ENCODE measurements at places on chromosomes 5 and 9.

GRCh38 chr9:80144856-80145255, 573.1 kb downstream of the TLE4 start:
- DNase-seq = no peak

DNA sequence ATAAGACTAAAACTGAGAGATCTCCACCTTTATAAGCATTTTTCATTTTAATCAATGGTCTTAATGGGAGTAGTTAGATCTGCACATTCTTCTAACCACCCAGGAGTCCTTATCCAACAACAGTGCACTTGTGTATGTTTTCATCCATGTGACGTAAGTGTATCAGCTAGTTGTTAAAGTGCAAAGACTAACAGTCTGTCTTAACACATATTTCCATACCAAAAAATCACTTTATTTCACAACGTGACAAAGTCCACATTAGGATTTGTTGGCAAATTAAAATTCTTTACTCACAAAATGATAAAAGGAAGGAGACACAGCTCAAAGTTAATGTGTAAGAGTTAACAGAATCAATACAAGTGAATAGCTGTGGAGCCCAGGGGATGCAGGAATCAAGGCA, 1.9 kb upstream of the SMC2 start:
- DNase-seq = no peak

GRCh38 chr5:177309351-177310191, 2.1 kb downstream of the MXD3 start:
- DNase-seq = peak; percentile 81

- DNase-seq = no peak
Measured at GRCh38 chr5:127367029-127367428, 76.4 kb downstream of the MEGF10 start.

DNA sequence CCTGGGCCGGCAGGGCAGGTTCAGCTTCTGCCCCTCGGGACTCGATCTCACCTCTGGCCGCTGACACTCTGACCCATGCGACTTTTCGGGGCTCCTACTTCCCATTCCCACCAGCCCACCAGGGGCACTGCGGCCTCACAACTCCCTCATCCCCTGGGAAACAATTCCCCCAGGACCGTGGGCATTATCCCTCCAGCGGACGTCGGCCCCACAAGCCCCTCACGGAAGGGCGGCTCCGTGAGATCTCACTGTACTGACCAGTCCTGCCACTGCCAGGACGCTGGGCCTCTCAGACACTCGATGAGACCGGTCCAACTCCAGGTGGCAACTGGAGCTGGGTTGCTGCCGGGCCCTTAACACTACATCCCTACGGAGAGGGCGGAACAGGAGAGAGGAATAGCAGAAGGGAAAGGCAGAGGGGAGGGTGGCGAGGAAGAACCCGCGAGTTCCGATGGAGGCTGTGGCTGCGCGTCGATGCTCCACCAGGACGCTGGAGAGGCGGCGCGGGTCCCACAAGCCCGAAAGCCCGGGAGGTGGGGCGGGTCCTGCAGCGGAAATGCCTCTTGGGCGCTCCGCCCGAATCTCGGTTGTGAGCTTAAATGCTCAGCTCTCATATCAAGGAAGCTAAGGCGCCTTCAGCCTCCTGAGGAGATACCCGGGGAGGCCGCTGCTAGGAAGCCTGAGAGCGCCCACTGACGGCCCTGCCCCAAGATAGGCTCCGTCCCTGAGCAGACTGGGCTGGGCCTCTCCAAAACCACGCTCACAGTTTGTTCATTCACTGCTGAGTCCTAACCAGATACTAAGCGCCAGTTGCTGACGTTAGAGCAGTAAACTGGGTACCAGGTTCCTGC, 36.3 kb downstream of the VCP start:
- no peak for DNase-seq

- no peak for DNase-seq
Measured at GRCh38 chr5:169763376-169764017, 126.4 kb downstream of the DOCK2 start.

GRCh38 chr5:171920765-171921391, 85.6 kb downstream of the FBXW11 start:
- DNase-seq = no peak

DNA sequence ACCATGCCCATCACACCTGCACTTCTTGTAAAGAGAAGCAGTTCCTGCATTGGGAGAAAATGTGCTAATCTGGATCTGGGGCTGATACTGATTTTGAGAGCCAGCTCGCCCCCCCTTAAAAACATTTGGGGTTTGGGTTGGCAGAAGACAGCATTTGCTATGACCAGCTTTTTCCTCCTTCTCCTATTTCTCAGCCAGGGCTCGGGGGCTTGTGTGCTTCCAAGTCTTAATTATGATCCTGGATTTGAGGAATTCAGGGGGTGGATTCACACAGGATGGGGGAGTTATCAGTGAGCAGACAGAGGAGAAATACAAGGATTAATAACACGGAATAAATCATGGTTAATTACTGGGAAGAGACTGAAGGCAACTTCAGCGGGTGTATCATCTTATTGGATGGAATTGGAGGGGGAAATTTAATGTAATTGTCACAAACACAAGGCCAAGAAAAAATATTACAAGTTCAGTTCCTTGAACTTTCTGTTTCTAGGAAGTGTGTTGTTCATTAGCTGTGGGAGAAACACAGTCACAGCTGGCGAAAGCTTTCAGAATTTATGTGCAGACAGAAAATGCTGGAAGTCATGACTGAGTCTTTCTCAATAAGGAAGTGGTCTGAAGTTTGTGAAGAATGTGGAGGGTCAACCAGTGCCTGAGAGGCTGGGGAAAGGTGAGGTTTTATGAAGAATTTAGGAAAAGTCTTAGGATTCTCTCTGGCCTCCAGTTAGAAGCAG, 15.3 kb downstream of the C9orf152 start:
- DNase-seq = no peak

DNA sequence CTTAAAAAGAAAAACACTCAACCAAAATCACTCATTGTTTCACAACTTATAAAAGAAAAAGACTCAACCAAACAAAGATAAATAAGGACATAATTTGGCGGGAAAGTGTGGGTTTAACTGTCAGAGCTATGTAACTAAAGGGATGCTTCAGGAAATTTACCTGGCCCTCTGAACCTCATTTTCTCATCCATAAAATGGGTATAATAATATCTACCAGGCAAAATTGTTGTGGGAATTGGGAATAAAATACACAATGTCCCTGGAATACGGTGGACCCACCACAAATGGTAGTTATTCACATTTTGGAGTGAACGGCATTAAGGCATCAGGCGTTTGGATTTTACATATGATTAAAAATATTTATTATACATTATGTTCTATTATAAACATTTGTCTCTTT, 228.5 kb upstream of the ANKRD55 start:
- DNase-seq = no peak

DNA sequence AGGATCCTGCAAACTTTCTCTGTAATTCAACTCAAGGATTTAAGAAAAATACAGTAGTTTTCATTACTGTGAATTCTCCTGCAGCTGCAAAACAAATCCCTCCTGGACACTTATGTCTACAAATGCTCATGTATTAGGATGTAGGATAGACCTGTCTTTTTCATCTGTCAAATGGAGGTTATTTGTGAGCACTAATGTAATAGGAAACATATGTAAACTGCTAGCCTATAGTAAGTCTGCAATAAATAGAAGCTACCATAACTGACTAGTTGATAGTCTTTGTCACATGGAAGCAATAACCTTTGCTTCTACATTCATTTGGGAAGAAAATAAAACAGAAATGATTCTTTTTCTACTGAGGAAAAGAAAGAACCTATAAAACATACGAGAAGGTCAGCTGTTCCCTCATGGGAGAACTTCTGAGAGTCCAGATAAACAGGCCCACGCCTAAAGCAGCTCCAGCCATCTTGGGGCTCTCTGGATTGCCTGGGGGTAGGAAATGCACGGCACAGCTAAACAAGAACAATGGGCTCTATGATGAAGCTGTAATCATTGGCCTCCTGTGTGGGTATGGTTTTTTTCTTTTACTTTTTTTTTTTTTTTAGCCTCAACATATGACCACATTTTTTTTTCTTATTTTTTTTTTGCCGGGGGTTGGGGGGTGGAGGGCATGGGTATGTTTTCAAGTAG, 6.2 kb downstream of the KCNV2 start:
- DNase-seq = no peak

DNA sequence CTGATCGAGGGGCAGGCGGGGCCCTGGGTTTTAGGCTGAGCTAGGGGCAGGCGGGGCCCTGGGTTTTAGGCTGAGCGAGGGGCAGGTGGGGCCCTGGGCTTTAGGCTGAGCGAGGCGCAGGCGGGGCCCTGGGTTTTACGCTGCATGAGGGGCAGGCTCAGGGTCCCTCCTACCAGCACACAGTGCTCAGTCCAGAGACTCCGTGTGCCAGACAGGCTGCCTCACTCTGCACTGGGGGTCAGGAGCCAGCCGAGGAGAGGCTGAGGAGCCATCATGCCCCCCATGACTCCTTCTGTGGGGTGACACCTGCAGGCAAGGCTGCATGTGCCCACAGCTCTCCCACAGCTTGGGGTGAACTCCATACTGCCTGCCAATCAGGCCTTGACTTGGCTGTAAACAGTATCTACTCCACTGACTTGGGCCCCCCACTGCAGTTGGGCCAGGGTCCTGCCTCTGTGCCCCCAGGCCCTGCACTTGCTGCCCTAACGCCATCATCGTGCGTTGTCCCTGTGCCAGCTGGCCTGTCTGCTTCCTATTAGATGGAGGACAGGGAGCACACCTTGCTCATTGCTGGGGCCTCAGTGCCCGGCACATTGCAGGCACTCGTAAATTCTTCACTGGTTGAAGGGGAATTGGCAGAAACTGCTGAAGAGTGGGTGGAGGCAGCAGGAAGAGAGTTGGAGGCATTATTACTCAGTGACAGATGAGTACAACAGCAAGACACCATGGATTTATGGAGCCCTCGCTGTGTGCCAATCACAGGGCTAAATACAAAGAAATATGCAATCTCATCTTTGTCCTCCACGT, 78.6 kb downstream of the AMBP start:
- DNase-seq = no peak

- DNase-seq = no peak
Measured at GRCh38 chr5:80181618-80182211, 74.1 kb downstream of the SERINC5 start.

DNA sequence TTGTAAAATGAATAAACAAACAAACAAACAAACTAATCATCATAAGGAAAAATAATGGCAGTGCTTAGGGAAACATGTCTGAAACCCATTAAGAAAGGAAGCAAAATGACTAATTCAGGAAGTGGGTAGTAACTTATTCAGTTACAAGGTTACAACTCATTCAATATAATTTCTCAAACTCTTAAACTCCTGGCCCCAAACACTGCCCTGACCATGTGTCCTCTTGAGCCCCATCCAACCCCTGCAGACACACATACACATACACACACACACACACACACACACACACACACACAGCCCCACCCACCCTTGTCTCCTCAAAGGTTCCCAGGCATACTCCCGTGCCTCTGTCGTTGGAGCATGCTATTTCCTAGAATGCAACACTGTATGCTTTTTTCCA, 193.9 kb downstream of the SEC61B start:
- no peak for DNase-seq

- DNase-seq = no peak
Measured at GRCh38 chr9:78559449-78559885, 262.5 kb downstream of the PSAT1 start.

- DNase-seq = peak; percentile 6
Measured at GRCh38 chr9:88310310-88310980, 77.8 kb upstream of the SPIN1 start.

GRCh38 chr5:110969502-110969901, 102.0 kb upstream of the TSLP start:
- no peak for DNase-seq

DNA sequence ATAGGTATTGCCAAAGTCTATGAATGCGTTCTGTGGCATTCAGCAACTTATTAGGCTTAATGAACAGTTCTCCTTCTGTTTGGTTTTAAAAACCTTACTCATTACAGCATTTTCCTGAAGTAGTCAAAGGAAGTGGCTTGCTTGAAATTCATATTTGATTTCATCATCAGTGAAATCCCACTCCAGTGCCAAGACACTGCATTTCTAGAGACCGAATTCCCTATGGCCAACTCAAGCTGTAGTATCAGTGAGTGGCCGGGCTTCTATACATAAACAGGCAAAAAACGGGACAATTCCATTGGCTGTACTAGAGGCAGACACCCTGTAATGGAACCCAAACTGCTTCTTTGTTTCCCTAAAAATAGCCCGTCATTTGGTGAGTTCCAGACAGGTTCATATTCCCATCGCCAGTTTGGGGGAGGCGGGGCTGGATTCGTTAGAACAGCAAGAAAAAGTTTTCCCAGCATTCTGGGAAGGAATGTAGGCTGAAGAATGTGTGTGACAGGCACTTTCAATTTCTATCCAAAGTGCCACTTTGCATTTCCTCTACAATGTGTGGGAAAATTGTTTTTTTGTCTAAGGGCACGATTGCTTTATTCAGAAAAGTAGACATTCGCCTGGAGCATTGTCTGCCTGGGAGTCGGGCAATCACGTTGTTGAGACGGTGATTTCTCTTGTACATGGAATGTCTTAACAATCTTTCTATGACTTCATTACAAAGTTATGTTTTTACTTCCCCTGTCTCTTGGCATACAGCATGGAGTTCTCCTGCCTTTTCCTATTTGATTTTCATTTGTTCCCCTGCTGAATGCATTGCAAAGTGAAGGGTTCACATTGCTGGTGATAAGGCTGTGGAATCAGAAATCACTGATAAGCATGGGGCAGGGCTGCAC, 141.8 kb upstream of the MAST4 start:
- no peak for DNase-seq
